ENCODE measurements at places on chromosomes 4 and X. TPM values are rescaled to one million over a fixed set of nuclear protein-coding genes. Genes with fewer than 3 reads are reported as not detected.

- no peak overlapping the region for H3K27ac ChIP-seq
- H3K27me3 ChIP-seq: no peaks in the 10 kb centered on the region
- DNase-seq: no peak
- peaks cover 43% of the 10 kb centered on the region for H3K36me3 ChIP-seq
- peaks cover 18% of the 10 kb centered on the region for H3K4me1 ChIP-seq
Measured at GRCh38 chr4:123288309-123289025, 108.1 kb upstream of the SPRY1 start.

GRCh38 chrX:125404667-125405160, 85.0 kb downstream of the TEX13C start:
- no peaks in the 10 kb centered on the region for H3K27me3 ChIP-seq
- H3K4me1 ChIP-seq: no peaks in the 10 kb centered on the region
- H3K4me3 ChIP-seq: no peak overlapping the region

DNA sequence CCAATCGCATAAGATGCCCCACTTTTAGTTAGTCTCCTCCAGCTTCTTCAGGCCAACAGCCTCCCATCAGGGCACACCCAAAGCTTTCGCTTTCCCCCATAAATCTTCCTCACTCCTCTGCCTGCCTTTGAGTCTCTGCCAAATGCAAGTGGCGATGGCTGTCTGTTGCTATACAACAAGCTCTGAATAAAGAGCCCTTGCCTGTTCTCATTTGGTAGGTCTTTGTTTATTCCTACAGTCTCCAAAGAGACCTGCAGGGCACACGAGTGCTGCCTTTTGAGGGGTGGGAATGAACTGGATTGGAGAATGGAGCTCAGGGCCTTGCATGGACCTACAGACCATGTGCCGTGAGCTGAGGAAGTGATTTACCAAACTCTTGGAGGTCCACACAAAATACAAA, 52.2 kb upstream of the SOD3 start:
- H3K27ac ChIP-seq: no peak overlapping the region
- DNase-seq: no peak
- H3K36me3 ChIP-seq: no peaks in the 10 kb centered on the region
- H3K4me3 ChIP-seq: no peak overlapping the region
- H3K4me1 ChIP-seq: peaks cover 4% of the 10 kb centered on the region

DNA sequence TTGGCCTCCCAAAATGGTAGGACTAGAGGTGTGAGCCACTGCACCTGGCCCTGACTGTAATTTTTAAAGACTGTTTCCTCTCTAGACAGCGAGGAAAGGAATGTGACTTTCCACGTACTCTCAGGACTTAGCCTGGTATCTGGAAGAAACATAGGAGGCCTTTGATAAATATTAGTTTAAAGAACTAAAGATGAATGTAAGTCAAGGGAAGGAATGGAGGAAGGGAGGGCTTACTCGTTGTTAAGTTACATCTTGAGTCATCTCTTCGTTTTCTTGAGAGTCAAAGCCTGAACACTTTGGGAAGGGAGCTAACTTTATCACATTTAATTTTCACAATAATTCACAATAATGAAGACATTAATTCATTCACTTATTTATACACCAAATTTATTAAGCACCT, 7.2 kb upstream of the LNX1 start:
- peaks cover 11% of the 10 kb centered on the region for H3K4me1 ChIP-seq
- DNase-seq: no peak
- H3K27me3 ChIP-seq: peaks cover 4% of the 10 kb centered on the region
- no peak overlapping the region for H3K4me3 ChIP-seq
- H3K36me3 ChIP-seq: no peaks in the 10 kb centered on the region

GRCh38 chrX:9122519-9123245, 88.8 kb upstream of the FAM9B start:
- no peak for DNase-seq
- H3K4me3 ChIP-seq: no peak overlapping the region

DNA sequence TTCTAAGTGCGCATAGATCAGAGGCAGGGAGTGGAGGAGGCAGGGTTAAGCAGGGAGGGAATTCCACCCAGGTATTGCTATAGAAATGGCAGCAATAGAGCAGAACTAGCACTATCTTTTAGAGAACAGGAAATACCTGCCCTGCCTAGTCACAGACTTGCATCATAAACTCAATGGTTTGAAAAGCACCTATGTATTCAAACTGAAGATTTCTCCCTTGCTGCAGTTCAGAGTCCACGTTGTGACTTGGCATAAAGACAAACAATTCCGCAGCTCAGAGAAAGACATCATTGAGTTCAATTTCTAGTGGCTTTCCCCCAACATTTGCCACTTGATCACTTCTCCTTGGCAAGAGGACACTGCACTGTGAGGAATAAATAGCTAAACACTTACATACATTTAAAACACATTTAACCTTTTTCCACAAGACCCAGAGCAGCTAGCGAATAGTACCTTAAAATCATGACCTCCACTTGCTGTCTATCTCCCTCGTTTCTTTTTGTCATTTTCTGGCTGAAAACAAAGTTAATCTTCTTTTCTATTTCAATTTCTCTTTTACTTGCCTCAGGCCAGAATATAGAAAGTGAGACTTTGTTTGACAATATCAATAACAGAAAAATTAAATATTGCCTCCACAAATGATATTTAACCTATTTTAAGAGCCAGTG, 42.4 kb downstream of the SLC7A11 start:
- H3K27ac ChIP-seq: peak overlapping the region; percentile 97
- DNase-seq: no peak
- H3K36me3 ChIP-seq: peaks cover 8% of the 10 kb centered on the region
- H3K4me1 ChIP-seq: peaks cover 8% of the 10 kb centered on the region
- H3K4me3 ChIP-seq: peak overlapping the region; percentile 77
- no peaks in the 10 kb centered on the region for H3K27me3 ChIP-seq

DNA sequence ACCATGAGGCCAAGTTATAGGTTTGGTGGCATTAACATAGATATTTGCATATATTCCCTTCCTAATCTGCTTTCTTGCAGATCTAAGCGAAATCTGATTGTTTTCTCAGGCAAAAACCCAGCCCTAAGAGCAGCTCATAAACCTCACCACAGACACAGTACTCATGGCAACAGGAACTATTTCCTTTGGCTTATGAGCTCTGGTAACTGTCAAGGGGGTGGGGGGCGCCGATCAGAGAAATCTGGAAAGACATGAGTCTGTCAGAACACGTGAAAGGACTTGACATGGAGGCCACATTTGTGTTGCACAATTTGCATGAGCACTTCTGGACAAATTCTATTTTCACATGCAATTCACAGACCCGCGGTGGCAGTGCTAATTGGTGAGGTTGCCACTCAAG, 83.7 kb downstream of the MGST2 start:
- H3K27me3 ChIP-seq: no peaks in the 10 kb centered on the region
- no peak overlapping the region for H3K4me3 ChIP-seq
- H3K27ac ChIP-seq: no peak overlapping the region
- DNase-seq: no peak
- H3K36me3 ChIP-seq: no peaks in the 10 kb centered on the region

DNA sequence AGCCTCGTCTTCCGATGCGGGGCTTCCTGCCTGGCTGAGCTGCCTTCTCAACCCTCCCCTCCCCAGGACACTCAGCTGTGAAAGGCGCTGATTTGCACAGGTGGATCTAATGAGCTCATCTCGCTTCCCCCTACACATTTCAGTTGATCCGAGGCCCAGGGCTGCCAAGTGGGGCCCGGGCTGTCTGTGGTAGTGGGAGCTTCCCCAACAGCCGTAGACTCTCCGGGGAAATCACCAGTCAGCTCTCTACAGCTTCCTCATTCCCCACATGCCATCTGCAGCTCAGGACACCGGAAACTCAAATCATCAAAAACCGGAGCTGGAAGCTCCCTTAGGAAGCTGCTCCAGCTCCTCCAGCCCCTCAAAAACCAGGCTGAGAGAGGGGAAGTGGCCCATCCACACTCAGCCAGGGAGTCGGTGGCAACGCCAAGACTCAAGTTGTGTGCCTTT, 56.2 kb downstream of the SMIM20 start:
- peaks cover 28% of the 10 kb centered on the region for H3K4me1 ChIP-seq
- H3K4me3 ChIP-seq: no peak overlapping the region
- DNase-seq: no peak

DNA sequence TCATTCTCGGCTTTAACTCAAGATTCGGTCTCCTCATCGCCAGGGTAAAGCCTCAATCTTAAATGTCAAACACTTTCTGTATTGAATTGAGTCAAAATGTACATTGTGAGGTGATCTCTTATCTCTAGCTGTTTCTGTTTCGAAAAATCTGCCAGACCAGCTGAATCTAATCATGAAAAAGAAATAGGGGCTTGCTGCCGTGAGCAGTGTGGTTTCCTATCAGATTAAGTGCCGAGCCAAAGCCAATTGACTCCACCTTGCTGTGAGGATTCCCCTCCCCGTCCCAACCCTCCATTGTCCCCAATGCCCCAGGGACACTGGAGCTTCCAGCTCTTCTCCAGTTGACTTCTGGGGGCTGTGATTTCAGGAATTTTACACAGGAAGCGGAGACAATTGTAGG, 12.5 kb upstream of the CRLF2 start:
- no peak for DNase-seq
- H3K36me3 ChIP-seq: no peaks in the 10 kb centered on the region
- H3K27me3 ChIP-seq: no peaks in the 10 kb centered on the region
- H3K4me1 ChIP-seq: no peaks in the 10 kb centered on the region

DNA sequence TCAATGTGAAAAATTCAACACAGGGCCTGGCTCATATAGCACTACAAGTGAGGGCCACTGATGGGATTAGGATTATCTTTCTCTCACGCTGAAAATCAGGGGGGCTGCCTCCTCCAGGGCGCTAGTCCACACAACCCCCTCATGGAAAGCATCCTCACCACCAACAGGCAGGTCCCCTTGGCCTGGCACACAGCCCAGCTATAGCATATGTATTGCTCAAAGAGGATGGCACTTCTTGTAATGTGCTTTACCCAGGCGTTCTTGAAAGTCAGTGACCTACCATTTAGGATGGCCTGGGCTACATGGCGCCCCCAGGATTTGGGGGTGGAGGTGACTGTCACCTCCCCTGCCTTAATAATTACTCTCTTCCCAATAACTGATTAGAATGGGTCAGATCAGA, 71.0 kb upstream of the LSM6 start:
- DNase-seq: no peak
- no peak overlapping the region for H3K4me3 ChIP-seq
- no peaks in the 10 kb centered on the region for H3K27me3 ChIP-seq

DNA sequence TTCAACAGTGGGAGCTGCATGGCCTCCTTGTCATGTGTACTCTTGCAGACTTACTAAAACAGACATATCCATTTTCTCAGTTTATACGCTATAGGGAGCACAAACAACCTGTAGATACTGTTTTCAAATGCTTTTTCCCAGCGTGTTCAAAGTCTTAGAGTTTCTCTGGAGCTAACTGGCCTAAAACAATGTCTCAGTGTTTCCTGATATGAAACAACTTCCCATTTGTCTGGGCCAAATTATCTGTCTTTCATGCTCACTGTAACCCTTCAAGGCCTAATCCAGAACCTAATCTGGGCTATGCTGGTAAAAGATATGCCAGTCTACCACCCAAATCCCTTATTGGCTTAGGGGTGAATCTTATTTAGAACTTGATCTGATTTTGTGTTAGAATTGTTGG, 38.8 kb downstream of the RAB40A start:
- no peak overlapping the region for H3K27ac ChIP-seq
- H3K36me3 ChIP-seq: no peaks in the 10 kb centered on the region
- no peak overlapping the region for H3K4me3 ChIP-seq
- DNase-seq: no peak
- H3K4me1 ChIP-seq: no peaks in the 10 kb centered on the region
- H3K27me3 ChIP-seq: no peaks in the 10 kb centered on the region

DNA sequence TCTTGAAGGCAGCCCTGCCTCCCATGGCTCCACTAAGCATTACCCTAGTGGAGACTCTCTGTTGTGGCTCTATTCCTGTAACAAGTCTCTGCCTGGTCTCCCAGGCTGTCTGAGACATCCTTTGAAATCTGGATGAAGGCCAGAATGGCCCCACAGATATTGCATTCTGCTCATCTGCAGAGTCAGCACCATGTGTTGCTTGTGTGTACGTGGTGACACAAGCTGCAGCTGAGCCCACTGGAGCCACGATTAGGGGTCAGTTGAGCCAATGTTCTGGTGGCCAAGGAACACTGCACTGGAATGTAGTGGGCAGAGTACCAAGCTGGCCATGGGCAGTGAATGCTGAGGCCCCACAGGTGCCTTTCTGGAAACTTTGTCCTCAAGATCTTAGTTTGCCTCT, 29.2 kb downstream of the GRID2 start:
- H3K27ac ChIP-seq: no peak overlapping the region
- H3K4me1 ChIP-seq: no peaks in the 10 kb centered on the region
- no peaks in the 10 kb centered on the region for H3K36me3 ChIP-seq
- no peaks in the 10 kb centered on the region for H3K27me3 ChIP-seq

DNA sequence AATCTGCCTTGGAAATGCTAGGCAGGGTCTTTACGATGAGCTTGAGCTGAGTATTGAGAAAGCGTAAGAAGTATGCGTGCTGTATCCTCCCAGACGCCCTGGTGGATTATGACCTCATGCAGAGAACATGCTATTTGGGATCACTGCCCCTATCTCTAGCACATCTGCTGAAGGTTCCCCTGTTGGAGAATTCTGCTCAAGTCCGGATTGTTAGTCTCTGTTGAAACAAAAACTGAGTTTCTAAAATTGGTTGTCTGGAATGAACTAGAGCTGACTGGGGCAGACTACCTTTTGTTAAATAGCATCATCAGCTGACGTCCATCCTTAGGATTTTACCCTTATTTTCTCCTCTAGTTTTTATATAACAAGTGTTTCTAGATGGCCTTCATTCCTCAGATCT, 7.5 kb downstream of the FHDC1 start:
- peaks cover 42% of the 10 kb centered on the region for H3K4me1 ChIP-seq
- H3K4me3 ChIP-seq: peak overlapping the region; percentile 24
- peaks cover 24% of the 10 kb centered on the region for H3K36me3 ChIP-seq
- peaks cover 22% of the 10 kb centered on the region for H3K27me3 ChIP-seq

DNA sequence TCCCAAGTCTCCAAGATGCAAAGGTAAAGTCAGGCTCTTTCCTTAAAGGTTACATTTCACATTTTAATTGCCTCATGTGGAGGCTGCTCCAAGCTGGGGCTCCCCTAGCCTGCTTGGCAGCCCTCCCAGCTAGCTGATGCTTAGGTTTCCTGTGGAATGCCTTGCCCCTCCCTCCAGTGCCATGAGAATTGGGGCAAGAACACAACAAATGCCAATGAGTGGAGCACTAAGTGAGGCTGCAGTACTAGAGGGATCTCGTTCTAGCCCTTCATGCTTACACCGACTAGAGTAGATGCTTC, 597.7 kb downstream of the MID1IP1 start:
- no peak for DNase-seq
- H3K36me3 ChIP-seq: no peaks in the 10 kb centered on the region
- H3K27me3 ChIP-seq: no peaks in the 10 kb centered on the region
- no peak overlapping the region for H3K27ac ChIP-seq
- H3K4me3 ChIP-seq: no peak overlapping the region

DNA sequence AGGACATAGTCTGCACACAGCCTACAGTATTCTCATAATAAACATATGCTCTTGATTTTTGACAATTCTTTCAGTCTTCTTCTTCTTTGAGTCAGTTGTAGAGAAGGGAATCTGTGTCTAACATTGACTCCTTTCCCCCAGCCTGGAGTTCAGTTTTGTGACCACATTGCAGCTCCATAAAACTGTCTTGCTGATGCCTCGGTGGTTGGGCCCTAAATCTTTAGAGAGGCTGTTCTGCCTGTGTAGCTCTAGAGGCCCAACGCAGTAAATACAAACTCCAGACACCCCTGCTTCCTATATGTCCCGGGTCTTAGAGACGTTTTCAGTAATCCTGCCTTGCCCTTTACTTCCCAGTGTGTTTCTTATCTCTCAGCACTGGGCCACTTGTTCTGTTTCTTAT, 639.5 kb upstream of the AADAT start:
- H3K27ac ChIP-seq: no peak overlapping the region
- H3K27me3 ChIP-seq: no peaks in the 10 kb centered on the region
- H3K4me3 ChIP-seq: no peak overlapping the region
- no peaks in the 10 kb centered on the region for H3K4me1 ChIP-seq
- no peaks in the 10 kb centered on the region for H3K36me3 ChIP-seq

VCX3A gene
- total RNA-seq: not detected

DCX gene
- total RNA-seq: 21.4 TPM

IL9R gene
- not detected for total RNA-seq

STK26 gene
- total RNA-seq: 64.3 TPM
